ENCODE measurements at places on chromosomes 11 and 22.

DNA sequence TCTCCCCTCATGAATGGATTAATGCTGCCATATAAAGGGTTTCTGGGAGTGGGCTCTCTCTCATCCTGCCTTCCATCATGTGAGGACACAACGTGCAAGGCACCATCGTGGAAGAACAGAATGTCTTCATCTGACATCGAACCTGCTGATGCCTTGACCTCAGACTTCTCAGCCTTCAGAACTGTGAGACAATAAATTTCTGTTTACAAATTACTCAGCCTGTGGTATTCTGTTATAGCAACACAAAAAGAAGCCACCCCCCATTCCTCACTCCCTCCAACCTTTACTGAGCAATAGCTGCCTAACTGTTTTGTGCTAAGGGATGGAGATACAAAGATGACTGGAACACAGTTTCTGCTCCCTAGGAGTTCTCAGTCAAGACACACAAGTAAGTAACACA is 106.1 kb upstream of the PLET1 start:
- no peak for DNase-seq

GRCh38 chr22:24436553-24436952 is 9.2 kb downstream of the ADORA2A start:
- DNase-seq: no peak

GRCh38 chr22:31915586-31915985 is 28.7 kb upstream of the YWHAH start:
- DNase-seq: no peak

DNA sequence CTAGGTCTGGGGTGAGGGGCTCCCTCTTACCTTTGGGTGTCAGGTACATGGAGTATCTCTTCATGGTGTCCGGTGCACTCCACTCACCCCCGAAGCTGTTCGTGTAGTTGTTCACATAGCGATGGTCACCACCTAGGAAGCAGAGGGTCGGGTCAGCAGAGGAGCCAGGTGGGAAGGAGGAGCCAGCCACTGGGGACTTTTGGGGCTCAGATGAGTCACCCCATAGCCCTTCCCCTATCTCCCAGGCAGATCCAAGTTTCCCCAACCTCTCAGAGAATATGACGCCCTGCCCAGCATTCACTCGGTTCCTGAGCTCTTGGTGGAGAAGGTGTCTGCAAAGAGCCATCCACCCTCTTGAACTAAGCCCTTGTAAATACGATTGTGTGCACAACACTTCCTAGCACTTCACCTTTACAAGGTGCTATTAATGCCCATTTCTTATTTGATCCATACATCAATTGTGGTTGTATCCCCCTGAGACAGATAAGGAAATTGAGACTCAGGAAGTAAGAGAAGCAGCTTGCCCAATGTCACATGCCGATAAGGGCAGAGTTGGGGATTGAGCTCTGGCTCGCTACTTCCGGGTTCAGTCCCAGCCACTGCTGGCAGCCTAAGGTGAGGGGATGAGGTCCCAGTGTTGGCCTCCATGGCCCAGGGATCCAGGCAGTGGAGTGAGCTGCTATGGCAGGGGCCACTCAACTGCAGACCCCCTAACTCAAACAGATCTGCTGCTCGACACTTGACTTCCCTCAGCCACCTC is 14.8 kb downstream of the TRIM29 start:
- no peak for DNase-seq

GRCh38 chr11:104151404-104152204 is 12.3 kb downstream of the PDGFD start:
- DNase-seq: no peak

DNA sequence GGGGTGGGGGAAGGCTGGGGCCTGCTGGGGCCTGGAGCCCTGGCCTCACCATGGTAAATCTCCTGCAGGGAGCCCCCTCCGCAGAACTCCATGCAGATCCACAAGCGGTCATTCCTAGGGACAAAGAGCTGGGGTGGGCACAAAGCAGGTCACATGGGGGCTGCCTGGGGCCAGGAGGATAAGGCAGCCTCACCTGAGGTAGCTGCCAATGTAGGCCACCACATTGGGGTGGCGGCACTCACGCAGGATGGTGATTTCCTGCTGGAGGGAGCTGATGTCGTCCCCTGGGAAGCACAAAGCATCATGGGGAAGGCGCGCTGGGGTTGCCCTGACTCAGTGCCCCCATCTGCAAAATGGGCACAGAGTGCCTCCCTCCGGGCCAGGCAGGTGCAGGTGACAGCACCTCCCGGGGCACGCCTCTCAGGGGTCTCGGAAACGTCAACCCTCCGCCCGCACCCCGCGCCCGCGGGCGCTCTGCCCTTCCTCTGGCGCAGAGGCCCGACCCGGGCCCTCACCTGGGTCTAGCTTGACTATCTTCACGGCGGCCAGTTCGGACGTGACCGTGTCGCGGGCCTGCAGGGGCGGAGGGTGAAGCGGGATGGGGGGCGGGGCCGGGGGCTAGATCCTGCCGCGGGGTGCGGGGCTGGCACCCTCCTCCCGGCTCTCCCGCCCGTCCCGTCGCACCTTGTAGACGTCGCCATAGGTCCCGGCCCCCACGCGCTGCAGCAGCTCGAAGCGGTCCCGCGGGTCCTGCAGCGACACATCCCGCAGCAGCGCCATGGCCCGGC is 450 bp downstream of the MAP4K2 start:
- peak; percentile 17 for DNase-seq

DNA sequence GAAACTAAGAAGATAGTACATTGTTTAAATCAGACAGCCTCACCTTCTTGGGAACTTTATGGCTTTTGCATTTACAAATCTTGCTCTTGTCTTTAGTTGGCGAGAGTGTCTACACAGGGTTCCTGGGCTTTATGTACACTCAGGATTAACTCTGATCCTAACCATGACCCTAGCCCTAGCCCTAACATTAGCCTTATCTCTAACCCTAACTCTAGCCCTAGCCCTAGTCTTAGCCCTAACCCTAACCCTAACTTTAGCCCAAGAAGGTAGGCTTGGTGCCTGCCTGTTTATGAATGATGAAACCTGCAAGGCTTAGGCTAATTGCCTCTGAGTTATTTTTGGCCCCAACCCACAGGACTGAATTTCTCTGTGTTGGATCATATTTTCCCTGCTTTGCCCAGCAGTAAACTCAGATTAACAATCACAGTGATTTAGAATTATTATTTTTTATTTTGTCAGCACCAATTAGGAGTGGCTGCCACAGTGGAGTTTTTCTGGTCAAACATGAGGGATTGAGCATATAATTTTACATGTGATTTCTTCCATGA is 44.1 kb upstream of the OR9Q1 start:
- DNase-seq: no peak

DNA sequence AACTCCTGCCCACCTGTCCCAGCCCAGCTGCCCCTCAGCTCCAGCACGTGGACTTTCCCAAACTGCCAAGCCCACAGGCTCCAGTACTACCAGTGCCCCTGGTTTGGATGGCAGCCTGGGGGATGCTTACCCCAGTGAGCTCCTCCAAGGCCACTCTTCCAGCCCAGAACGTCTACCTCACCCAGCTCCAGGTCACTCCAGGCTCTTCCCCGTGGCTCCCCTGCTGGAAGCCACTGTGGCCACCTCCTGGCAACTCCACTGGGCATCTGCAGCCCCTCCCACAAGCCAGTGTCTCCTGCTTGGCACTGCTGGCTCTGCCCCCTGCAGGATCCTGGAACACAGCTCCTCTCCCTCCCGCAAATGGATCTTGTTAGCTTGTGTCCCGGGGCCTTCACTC is 29.3 kb downstream of the LMO1 start:
- DNase-seq: peak; percentile 53

DNA sequence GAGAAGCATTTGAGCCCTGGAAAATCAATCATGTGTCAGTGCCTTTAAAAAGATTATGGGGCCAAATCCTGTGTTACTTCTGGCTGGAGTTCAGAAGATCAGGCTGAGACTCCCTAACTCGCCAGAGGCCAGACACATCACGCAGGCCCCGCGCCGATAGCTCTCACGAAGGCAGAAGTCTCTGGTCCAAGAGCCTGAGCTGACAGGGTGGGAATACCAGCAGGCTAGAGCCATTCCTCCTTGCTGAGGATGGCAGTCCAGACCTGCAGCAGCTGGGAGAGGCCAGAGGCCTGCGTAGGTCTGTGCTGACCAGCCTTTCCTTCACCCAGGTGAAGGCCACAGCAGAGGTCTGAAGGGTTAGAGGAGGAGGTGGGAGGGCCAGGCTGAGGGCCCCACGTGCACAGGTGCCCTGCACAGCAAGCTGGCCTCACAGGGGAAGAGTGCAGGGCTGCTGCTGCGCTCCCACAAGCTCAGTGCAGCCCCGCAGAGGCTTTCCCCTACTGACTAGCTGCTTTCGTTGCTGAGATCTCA is 52.9 kb downstream of the ST14 start:
- no peak for DNase-seq

DNA sequence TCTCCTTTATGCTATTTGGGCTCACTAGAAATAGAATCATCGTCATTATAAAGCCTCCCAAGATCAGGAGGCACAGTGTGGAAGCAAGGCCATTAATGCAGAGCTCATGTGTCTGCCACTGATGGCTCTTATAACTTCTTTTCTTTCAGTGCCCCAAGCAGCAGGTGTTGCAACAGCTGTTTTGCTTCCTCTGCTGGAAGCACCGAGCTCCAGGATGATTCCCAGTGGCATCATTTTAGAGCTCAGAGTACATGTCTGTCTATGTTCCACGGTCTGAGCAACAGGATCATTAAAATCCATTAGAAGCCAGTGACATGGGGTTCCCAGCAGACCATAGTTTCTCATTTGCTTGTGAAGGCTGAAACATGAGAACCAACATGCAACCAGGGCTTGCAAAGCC is 803.0 kb upstream of the FAT3 start:
- DNase-seq: no peak

- DNase-seq: peak; percentile 85
Observed at GRCh38 chr11:82718307-82718706, 15.4 kb downstream of the FAM181B start.

DNA sequence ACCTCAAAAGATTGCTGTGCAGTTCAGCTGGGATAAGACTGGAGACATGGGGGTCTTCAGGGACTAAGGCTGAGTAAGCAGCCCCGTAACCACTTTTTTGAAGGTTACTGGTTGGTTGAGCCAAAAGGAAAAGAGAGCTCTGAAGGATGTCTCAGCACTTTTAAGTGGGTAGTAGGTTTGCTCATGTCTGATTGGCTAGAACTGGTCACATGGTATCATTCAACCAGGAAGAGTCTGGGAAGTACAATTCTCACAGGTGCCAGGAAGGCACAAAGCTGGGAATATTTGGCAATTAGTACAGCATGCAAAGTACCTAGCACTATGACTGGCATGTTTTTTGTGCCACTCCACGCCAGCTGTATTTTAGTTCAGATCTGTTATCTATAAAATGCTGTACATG is 58.1 kb downstream of the SNX19 start:
- peak; percentile 14 for DNase-seq

- DNase-seq: no peak
Observed at GRCh38 chr11:14137284-14137683, 174.8 kb downstream of the SPON1 start.

DNA sequence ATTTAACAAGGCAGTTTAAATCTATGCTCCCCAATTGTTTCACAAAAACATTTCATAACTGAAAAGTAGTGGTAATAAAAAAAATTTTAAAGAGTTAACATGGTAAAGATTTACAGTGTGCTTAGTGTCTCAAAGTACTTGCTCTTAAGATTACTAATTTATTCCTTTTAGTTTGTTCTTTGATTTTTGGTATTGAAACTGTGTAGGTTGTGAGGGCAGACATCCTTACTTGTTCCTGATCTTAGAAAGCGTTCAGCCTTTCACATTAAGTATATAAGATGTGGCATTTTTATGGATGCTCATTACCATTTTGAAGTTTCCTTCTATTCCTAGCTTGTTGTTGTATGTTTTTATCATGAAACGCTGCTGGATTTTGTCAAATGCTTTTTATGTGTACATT is 32.9 kb downstream of the RAB6A start:
- no peak for DNase-seq

GRCh38 chr11:78304201-78304600 is 113.4 kb downstream of the GAB2 start:
- DNase-seq: no peak

DNA sequence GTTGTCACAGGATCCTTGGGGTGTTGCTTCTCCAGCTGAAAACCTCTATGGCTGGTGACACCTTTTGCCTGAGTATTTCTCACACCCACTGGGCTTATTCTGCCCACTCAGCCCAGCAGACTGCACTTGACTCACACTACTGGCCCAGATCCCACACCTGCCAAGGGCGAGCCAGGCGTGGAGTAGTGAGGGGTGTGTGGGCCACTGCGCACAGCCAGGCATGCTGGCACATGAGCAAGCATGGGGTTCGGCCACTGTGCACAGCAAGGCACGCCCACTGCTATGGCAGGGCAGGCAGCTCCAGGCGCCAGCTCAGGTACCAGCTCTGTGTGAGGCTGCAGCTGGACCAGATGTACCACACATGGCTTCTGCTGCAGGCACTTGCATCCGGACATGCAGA is 116.5 kb upstream of the MTNR1B start:
- DNase-seq: no peak

GRCh38 chr11:102216433-102217075 is 100.7 kb upstream of the BIRC3 start:
- no peak for DNase-seq

DNA sequence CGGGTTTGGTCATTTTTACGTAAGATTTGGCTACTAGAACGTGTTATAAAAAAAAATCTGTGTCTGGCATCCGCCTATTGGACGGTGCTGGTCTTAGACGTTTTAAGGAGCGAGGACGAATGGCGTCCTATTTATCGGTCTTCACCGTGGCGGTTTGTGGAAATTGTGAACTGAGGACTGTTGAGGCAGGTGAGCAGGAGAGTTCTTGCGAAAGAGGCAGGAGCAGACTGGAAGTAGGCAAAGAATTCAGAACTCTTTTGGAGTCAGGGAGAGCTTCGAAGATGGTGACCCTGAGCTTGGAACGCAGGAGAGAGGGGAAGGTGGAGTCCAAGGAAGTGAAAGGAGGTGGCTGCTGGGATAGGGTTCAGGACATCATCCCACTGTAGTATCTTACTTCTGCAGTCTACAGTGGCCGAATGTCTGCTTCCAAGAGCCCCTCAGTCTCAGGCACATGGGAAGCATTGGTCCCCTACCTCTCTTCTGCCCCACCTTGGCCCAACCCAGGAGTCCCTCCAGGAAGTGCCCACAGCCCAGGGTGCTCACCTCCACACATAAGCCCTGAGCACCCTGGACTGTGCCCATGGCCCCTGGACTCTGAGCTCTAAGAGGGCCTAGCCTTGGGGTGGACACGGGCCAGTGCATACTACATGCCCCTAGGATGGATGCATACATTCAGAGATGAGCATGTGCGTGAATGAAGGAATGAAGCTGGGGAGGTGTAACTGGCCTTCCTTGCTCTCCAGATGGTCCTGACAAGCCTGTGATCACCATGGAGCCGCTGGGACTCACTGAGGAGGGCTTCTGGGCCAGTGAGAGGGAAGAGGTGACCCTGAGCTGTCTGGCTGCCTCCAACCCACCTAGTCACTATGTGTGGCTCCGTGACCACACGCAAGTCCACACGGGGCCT is 3.7 kb downstream of the VSIG10L2 start:
- no peak for DNase-seq

- DNase-seq: no peak
Observed at GRCh38 chr11:26987731-26988130, 6.2 kb upstream of the FIBIN start.

Measured in GM23338 (cell line).